Astrocyte of the cerebellum (primary cell): ENCODE measurements at places on chromosomes 4 and X.

DNA sequence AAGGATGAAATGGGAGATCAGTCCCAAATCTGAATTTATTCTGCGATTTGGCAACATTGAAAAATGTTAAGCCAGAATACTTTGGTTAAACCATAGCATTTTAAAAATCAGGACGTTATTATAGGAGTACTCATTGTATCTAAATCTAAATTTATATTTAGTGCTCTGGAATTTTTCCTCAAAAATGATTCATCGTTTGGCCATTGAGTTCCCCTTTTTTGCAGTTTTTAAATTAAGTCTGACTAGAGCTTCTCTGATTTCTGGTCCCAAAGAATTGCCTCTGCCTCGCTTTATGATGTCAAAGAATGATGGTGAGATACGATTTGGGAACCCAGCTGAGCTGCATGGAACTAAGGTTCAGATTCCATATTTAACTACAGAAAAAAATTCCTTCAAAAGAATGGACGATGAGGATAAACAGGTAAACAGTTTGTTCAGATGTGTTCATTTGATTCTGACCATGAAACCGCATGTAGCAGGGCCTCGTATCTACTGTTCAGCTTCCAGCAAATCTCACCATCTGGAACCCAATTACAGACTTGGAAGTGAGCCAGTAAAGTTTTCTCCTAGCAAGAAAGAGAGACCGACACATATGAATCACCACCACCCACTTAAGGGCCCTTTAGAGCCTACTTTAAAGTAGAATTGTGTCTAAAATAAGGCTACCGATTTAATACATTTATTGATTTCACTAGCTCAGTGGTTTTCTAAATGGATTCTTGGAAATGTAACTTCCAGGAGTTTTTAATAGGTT is 75.6 kb downstream of the REPS2 start:
- DNase-seq: peak; percentile 68

DNA sequence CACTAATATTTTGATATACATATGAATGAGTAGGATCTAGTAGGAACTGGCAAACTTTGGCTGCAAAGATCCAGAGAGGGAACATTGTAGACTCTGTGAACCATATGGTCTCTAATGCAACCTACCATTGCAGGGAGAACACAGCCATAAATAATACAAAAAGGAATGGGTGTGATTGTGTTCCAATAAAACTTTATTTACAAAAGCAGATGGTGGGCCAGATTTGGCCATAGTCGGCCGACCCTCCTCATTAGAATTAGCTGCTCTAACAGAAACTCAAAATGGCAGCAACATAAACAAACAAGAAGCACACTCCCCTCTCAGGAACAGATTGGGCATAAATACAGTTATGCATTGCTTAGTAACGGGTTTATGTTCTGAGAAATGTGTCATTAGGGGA is 198.1 kb upstream of the RBPJ start:
- DNase-seq: no peak

- no peak for DNase-seq
Measured at GRCh38 chr4:96986816-96987215, 1146.9 kb downstream of the PDHA2 start.

DNA sequence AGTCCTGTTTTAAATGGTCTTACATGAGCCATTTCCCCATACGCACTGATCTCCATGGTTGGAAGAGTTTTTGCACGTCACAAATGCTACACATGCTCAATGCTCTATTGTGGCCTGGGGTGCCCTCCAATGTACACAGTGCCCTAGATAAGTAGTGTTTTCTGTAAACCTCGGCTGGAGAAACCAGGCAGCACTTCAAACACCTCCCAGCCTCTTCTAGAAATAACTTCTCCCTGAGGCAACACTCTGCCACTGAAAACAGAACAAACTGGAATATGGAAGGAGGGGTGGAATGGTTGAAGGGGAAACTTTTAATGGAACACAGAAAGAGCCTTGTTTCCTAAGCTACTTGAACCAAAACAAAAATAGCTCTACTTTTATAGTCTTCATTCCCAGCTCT is 123.9 kb upstream of the CBR4 start:
- DNase-seq: no peak

DNA sequence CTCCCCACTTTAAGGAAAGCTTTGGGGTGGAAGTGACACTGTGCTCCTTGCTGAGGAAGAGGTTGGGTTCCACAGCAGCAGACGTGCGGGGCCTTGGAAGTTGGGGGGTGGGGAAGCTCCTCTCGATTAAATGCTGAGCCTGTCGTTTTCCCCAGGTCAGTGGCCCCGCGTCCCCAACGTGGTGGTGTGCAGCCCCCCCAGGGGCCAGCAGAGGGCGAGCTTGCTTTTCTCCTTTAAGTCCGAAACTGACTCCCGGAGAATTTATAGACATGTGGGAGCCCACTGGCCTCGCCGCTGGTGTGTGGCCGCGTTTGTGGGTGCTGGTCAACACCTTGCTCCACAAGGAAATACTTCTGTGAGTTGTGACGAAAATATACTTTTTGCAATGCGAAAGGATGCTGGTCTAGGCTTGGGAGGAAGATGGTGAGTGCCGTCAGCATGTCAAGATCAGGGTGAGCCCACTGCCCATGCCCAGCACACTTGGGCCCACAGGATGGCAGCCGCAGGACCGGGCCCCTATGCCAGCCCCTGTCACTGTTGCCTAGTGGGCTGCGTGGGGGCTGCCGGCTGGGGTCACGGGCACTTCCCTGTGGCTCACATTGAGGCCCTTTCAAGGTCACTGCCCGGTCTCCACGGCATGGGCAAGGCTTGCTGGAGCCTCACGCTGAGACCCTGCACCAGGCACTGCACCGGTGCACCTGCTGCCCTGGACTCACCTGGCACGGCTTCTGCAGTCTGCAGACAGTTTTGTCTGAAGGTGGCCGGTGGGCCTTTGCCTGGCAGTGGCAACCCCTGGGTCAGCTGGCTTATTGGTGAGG is 9.4 kb downstream of the UVSSA start:
- DNase-seq: peak; percentile 24

DNA sequence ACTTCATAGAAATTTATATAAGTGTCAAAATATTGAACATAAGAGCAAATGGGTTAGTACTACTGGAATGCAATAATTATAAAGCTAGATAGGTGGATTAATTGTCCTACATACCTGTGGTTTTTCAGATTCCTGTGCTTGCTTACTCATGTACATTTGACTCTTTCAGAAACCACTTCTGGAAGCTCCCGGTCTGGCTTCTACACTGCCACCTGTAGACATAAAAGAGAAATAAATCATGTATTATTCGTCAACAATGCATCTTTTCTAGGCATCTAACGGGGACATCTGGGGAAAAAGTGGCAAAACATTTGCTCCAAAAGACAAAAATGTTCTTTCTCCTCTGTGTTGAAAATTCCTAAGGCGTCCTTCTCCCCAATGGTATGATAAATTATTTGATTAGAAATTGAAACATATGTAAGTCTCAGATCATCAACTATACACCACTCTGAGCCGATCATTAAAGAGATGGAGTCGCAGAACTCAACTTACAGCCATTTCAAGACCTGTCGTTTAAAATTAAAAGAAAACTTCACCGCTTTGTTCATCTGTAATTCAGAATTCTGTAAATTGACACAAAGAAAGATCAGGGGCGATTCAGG is 648.7 kb upstream of the DIPK2B start:
- peak; percentile 84 for DNase-seq

GRCh38 chr4:105059337-105059736 is 87.3 kb upstream of the TET2 start:
- no peak for DNase-seq

- no peak for DNase-seq
Measured at GRCh38 chr4:173195109-173195508, 26.5 kb downstream of the GALNT7 start.

DNA sequence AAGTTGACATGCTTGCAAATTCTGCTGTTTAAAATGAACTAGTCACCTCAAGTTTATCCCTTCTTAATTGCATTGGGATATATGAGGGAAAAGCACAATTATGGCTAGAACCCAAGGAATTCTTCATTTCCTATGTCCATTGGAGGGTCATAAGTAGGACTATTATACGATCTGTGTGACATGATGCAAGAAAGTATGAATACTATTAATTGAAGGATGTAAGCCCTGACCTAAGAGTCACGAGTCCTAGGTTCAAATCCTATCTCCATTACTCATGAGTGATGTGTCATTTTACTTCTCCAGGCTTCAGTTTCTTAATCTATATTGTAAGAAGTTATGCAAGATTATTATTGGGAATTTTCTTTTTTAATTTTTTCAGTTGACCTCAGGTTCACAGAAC is 542.9 kb upstream of the GRIA3 start:
- DNase-seq: no peak

- no peak for DNase-seq
Measured at GRCh38 chrX:154372612-154373022, 1.8 kb downstream of the FLNA start.

- peak; percentile 63 for DNase-seq
Measured at GRCh38 chr4:118888666-118889311, at the start of gene SYNPO2. TSS of gene SYNPO2 (plus strand) at chr4:118888854. CDS start at chr4:118889037, 183 bp downstream.

- no peak for DNase-seq
Measured at GRCh38 chr4:134867027-134867426, 665.4 kb upstream of the PABPC4L start.

DNA sequence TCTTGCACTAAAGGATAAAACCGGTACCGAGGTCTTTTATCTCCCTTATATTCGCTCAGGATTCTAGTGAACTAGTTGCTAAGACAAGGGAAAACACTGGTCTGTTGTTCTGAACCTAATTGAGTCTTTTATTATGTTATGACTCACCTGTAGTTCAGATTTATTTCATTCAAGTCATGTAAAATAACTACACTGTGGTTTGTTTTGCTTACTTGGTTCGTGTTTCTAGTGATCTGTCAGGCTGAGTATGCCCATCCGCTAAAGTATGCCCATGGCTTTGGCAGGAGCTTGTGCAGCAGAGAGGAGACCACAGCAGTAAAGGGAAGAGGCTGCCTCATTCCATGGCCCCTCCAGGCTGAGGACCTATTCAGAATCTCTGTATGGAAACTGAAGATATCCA is 126.1 kb downstream of the AFF1 start:
- peak; percentile 50 for DNase-seq

DNA sequence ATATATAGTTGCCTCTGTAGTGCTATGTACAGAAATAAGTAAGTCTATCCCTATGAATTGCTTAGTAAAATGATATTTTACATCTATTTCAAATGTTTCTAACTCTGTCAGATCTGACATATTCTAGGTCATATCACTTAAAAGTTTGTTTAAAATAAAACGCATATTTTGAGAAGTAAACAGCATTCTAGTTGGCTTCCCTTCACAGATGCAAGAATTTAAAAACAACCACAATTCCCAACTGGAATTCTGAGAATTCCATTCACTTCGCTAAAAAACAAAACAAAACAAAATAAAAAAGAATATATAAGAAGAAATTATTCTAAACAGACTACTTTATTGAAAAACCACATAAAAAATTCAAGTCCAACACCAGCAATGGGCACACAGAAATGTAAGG is 126.0 kb downstream of the PPP3CA start:
- peak; percentile 16 for DNase-seq
